IMR-90 (cell line): ENCODE measurements at places on chromosomes 7 and 10. TPM values are rescaled to one million over a fixed set of nuclear protein-coding genes. Genes with fewer than 3 reads are reported as not detected.

The BRAF gene
- polyA plus RNA-seq: 4.7 and 5.7 TPM in 2 replicates

GRCh38 chr7:100476903-100477870 lies 1.8 kb downstream of the TSC22D4 start:
- H3K36me3 ChIP-seq: peaks cover 27% of the 10 kb centered on the region; the same call in 1 of the 2 replicates
- DNase-seq: no peak
- H3K27me3 ChIP-seq: no peaks in the 10 kb centered on the region
- H3K4me1 ChIP-seq: peaks cover 16% of the 10 kb centered on the region
- H3K4me3 ChIP-seq: peak overlapping the region; percentile 91
- peak overlapping the region; percentile 80 for H3K27ac ChIP-seq

The ASB10 gene
- not detected in 2 replicates for polyA plus RNA-seq

The KLF14 gene
- 0.05 and 0.07 TPM in 2 replicates for polyA plus RNA-seq

The FZD8 gene
- polyA plus RNA-seq: 3.9 and 4.8 TPM in 2 replicates

DNA sequence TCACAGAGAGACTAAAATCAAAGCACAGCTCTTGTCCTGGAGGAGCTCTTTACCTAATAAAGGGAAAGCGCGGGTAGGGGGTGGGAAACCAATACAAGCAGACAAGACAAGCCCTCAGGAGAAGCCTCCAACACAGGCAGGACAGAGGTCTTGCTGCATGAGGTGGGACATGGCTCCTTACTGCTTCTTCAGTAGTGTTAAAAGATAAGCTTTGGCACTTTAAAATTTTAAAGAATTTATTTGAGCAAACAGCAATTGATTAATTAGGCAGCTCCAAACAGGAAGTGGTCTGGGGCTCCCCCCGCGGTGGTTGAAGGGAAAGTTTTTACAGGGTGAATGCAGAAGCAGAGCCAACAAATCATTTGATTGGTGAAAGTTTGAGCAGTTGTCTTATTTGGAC lies 50.3 kb upstream of the MACC1 start:
- peaks cover 4% of the 10 kb centered on the region for H3K4me1 ChIP-seq
- no peaks in the 10 kb centered on the region for H3K27me3 ChIP-seq
- no peak overlapping the region for H3K4me3 ChIP-seq
- no peaks in the 10 kb centered on the region for H3K36me3 ChIP-seq
- no peak for DNase-seq
- no peak overlapping the region for H3K27ac ChIP-seq

DNA sequence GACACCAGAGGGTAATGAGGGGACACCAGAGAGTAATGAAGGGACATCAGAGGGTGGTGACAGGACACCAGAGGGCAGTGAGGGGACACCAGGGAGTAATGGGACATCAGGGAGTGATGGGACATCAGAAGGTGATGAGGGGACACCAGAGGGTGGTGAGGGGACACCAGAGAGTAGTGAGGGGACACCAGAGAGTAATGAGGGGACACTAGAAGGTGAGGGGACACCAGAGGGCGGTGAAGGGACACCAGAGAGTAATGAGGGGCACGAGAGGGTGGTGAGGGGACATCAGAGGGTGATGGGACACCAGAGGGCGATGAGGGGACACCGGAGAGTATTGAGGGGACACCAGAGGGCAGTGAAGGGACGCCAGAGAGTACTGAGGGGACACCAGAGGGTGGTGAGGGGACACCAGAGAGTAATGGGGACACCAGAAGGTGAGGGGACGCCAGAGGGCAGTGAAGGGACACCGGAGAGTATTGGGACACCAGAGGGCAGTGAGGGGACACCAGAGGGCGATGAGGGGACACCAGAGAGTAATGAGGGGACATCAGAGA lies 10.6 kb downstream of the NACAD start:
- no peak overlapping the region for H3K4me3 ChIP-seq
- H3K36me3 ChIP-seq: peaks cover 50% of the 10 kb centered on the region
- DNase-seq: no peak
- no peaks in the 10 kb centered on the region for H3K27me3 ChIP-seq
- no peaks in the 10 kb centered on the region for H3K4me1 ChIP-seq

GRCh38 chr10:112698818-112699164 lies 251.3 kb upstream of the TCF7L2 start:
- H3K27me3 ChIP-seq: no peaks in the 10 kb centered on the region
- H3K36me3 ChIP-seq: no peaks in the 10 kb centered on the region
- DNase-seq: no peak
- no peak overlapping the region for H3K27ac ChIP-seq

- DNase-seq: no peak
- H3K36me3 ChIP-seq: no peaks in the 10 kb centered on the region
- H3K4me1 ChIP-seq: peaks cover 6% of the 10 kb centered on the region
- no peak overlapping the region for H3K27ac ChIP-seq
These were observed 105.7 kb downstream of the CDK14 start for GRCh38 chr7:90701771-90702170.

The LRRN3 gene
- polyA plus RNA-seq: 6.1 and 6.9 TPM in 2 replicates

- no peak for DNase-seq
- H3K4me3 ChIP-seq: no peak overlapping the region
- peaks cover 71% of the 10 kb centered on the region for H3K4me1 ChIP-seq
- no peaks in the 10 kb centered on the region for H3K27me3 ChIP-seq
- H3K36me3 ChIP-seq: peaks cover 55% of the 10 kb centered on the region
These were observed 77.0 kb downstream of the ZMIZ1 start for GRCh38 chr10:79145517-79146470.

DNA sequence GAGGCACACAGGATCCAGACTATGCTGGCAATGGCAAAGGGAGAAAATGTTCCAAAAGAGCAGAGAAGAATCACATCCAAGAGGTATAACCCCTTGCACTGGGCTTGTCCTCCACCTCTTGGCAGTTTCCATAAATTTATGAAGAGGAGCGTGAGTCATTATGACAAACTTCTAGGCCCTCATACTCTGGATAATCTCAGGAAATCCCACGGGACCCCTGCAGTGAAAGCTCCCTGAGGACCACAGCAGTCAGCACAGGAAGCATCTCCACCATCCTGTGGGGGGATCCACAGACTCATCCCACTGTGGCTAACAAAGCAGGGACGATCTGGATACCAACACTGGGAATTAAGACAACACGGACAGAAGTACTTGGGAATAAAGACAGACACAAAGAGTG lies 30.3 kb upstream of the GPAM start:
- no peak for DNase-seq
- no peaks in the 10 kb centered on the region for H3K36me3 ChIP-seq
- H3K4me1 ChIP-seq: no peaks in the 10 kb centered on the region; the same call in 1 of the 2 replicates

The CALHM3 gene
- polyA plus RNA-seq: not detected in 2 replicates

The CPVL gene
- not detected in 2 replicates for polyA plus RNA-seq

The CALML3 gene
- polyA plus RNA-seq: not detected in 2 replicates

DNA sequence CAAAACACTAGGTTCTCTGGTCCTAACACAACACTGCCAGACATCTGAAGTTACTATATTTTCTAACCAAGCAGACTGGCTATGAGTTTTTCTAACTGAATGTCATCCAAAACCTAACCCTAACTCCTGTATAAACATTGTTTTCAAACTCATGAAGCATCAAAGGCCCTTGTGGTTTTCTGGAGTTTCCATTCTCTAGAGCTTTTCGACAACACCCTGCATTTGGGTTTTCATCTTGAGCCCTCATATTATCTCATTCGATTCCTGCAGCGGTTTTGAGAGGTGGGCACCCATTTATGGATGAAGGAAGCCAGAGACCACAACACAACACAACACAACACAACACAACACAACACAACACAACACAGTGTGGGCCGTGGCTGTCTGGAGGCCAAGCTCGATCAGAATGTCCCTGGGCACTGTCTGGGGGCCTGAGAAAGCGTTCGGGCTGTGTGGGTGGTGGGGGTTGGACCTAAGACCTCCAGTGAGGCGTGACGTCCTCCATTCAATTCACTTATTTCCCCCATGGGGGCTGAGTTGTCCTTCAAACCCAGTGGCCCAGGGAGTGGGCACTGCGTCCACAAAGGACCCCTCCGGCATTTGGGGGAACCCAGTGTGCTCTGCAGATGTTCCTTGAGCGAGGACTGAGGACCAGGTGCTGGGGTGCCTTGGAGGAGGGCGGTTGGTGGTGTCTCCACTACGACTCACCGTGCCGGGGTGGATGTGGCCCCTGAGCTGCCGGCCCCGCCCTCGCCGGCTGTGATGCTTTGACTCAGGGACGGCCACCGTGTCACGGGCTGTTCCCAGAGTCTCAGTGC lies 490.4 kb downstream of the DNAJB6 start:
- H3K4me1 ChIP-seq: no peaks in the 10 kb centered on the region
- no peaks in the 10 kb centered on the region for H3K36me3 ChIP-seq
- DNase-seq: no peak
- no peak overlapping the region for H3K4me3 ChIP-seq

The FAM25C gene
- not detected in 2 replicates for polyA plus RNA-seq

GRCh38 chr10:61986788-61987492 lies 85.4 kb downstream of the ARID5B start:
- no peak overlapping the region; the same call in 1 of the 2 replicates for H3K27ac ChIP-seq
- H3K36me3 ChIP-seq: peaks cover 10% of the 10 kb centered on the region
- DNase-seq: no peak
- H3K4me1 ChIP-seq: peaks cover 7% of the 10 kb centered on the region
- no peak overlapping the region for H3K4me3 ChIP-seq
- no peaks in the 10 kb centered on the region for H3K27me3 ChIP-seq

DNA sequence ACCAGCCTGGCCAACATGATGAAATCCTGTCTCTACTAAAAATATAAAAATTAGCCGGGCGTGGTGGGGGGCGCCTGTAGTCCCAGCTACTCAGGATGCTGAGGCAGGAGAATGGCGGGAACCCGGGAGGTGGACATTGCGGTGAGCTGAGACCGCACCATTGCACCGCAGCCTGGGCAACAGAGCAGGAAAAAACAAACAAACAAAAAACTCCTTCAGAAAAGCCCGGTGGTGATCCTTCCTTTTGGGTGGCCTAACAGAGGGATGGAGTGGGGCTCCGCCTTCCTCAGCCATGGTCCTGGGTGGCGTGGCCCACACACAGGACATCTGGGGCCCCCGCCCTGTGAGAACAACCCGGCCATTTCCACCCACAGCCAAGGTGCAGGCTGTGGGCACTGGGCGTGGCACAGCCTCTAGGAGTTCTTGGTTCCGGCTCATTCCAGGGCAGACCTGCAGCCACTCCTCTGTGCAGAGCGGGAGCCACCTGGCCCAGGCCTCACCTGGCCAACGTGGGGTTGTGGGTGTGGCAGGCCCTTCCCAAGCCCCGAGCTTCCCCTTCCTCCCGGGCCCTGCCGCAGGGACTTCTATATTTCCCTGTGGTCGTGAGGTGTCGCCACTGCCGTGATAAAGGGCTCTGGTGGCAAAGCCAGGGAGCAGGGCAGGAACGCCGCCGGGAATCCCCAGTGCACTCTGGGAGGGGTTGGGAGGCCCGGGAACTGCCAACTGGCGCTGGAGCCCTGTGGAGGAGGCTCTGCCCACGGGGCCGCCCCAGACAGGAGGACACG lies 37.6 kb downstream of the GET4 start:
- H3K27ac ChIP-seq: no peak overlapping the region
- H3K4me3 ChIP-seq: no peak overlapping the region
- H3K4me1 ChIP-seq: 0 out of 2 replicates have a peak, but pooled peaks cover 1% of the 10 kb centered on the region
- no peaks in the 10 kb centered on the region for H3K36me3 ChIP-seq
- DNase-seq: no peak

- no peak for DNase-seq
- peak overlapping the region; percentile 91 for H3K27ac ChIP-seq
- peak overlapping the region; percentile 92 for H3K4me3 ChIP-seq
- H3K36me3 ChIP-seq: peaks cover 5% of the 10 kb centered on the region; the same call in 1 of the 2 replicates
These were observed 2.0 kb upstream of the KMT2E start for GRCh38 chr7:105011831-105012502.

The PTPRE gene
- polyA plus RNA-seq: 0.26 and 0.34 TPM in 2 replicates

The PLXDC2 gene
- 3.2 and 3.6 TPM in 2 replicates for polyA plus RNA-seq

GRCh38 chr10:8532647-8533046 lies 478.2 kb downstream of the GATA3 start:
- no peak for DNase-seq
- H3K4me1 ChIP-seq: no peaks in the 10 kb centered on the region
- no peaks in the 10 kb centered on the region for H3K27me3 ChIP-seq
- no peak overlapping the region for H3K27ac ChIP-seq

GRCh38 chr10:132186488-132187429 lies at the start of gene DPYSL4:
Gene DPYSL4, plus strand, starts transcription at chr10:132186948. Its CDS starts 116 bp downstream, at chr10:132187064.
- peaks cover 3% of the 10 kb centered on the region; the same call in 1 of the 2 replicates for H3K36me3 ChIP-seq
- peak within 1 kb of the TSS; percentile 45; the same call in 1 of the 2 replicates for H3K27ac ChIP-seq
- peak within 1 kb of the TSS; percentile 92 for H3K4me3 ChIP-seq
- peaks cover 36% of the 10 kb centered on the region for H3K27me3 ChIP-seq
- peaks cover 4% of the 10 kb centered on the region; the same call in 1 of the 2 replicates for H3K4me1 ChIP-seq
- DNase-seq: no peak

The PAPOLB gene
- not detected in 2 replicates for polyA plus RNA-seq

- no peak for DNase-seq
- no peak overlapping the region for H3K4me3 ChIP-seq
- peaks cover 4% of the 10 kb centered on the region; the same call in 1 of the 2 replicates for H3K4me1 ChIP-seq
- peak overlapping the region; percentile 6; the same call in 1 of the 2 replicates for H3K27ac ChIP-seq
These were observed 23.4 kb downstream of the FAM107B start for GRCh38 chr10:14751014-14751896.

DNA sequence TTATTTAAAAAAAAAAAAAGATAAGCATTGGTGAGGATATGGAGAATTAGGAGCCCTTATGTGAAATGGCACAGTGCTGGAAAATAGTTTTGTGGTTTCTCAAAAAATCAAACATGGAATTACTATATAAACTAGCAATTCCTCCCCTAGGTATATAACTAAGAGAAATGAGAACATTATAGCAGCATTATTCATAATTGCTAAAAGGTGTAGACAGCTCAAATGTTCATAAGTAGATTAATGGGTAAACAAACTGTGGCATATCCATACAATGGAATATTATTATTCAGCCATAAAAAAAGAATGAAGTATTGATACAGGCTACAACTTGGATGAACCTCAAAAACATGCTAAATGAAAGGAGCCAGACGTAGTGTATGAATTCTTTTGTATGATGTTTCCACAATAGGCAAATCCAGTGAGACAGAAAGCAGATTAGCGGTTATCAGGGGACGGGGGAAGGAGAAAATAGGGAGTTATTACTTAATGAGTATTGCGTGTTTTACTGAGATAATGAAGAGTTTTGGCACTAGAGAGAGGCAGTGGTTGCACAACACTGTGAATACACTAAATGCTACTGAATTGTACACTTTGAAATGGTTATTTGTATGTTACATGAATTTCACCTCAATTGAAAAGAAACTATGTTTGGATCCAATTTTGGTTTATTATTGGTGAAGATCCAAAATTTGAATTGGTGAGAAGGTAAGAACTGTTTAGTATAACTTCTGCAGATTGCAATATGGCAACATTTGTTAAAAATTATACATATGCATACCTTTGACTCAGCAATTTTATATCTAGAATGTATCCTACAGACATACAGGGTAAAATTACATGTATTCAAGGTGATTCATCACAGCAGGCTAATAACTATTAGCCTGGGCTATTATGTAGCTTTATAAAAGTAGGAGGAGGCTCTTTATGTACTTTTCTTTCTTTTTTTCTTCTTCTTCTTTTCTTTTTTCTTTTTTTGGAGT lies 69.7 kb downstream of the VCL start:
- DNase-seq: no peak
- peaks cover 12% of the 10 kb centered on the region for H3K4me1 ChIP-seq
- H3K27me3 ChIP-seq: no peaks in the 10 kb centered on the region
- no peak overlapping the region for H3K4me3 ChIP-seq
- H3K27ac ChIP-seq: peak overlapping the region; percentile 52; the same call in 1 of the 2 replicates
- peaks cover 31% of the 10 kb centered on the region for H3K36me3 ChIP-seq

The NAT16 gene
- polyA plus RNA-seq: 0.03 and 0.05 TPM in 2 replicates

The PARP12 gene
- 11.3 and 14.0 TPM in 2 replicates for polyA plus RNA-seq
